ENCODE measurements at places on chromosomes 6 and 20.

GRCh38 chr6:106648651-106649308 lies 19.4 kb downstream of the QRSL1 start:
- DNase-seq, result no peak

GRCh38 chr6:47147175-47147727 lies 105.1 kb upstream of the ADGRF1 start:
- DNase-seq, result no peak

DNA sequence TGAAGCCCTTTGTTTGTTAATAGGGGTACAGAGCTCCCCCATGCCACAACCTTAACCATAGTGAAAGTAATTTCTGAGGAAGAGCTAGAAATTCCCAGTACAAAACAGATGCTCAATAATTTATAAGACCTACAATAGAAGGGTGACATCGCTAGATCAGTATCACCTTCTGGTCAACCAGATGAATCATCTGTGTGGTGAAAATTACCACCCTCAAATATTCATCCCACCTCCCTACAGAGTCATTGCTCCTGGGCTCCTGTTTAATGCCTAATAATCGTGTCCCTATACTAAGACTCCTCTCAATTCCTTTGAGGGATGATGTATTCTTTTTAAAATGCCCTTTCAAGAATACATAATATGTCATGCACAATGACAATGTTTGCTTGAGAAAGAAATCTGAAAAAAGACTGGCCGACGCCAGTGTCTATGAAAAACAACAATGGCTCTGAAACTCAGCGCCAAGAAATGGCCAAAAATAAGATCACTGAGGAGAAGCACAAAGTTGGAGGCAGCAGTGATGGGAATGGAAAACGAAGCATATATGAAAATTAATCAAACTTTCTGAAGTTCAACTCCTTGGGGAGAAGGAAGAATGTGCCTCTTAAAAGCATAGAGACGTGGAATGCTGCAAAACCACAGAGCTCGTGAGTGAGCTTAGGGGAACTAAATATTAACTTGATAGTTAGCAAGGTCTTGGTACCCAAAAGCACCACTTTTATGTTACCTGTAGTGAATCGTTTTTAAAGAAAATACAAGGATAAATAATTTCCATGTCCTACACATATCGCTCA lies 11.0 kb upstream of the ADGRF5 start:
- no peak for DNase-seq

GRCh38 chr6:35386989-35387388 lies 44.6 kb downstream of the PPARD start:
- no peak for DNase-seq

- no peak for DNase-seq
These were observed 92.7 kb downstream of the TRERF1 start for GRCh38 chr6:42359021-42359420.

DNA sequence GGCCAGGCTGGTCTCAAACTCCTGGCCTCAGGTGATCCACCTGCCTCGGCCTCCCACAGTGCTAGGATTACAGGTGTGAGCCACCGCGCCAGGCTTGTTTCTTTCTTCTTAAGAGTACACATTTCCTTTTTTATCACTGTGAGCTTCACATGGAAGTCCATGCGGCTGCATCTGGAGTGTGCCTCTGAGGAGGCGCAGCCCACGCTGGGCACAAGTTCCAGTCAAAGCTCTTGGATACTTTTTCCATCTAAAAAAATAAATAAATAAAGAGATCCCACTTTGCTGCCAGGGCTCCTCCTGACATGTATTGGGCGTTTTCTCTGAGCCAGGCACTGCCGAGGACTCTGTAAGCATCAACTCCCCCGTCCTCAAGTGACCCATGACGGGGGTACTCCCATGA lies 123.0 kb downstream of the PREX1 start:
- no peak for DNase-seq

- DNase-seq, result no peak
These were observed 19.0 kb upstream of the EXOC2 start for GRCh38 chr6:711925-712324.
